Stimulated activated CD8-positive, alpha-beta memory T cell treated with anti-CD3 and anti-CD28 coated beads, Interleukin-2, amount 100 ng/mL, for 1 hour (primary cell): ENCODE measurements at places on chromosomes 2 and 18.

GRCh38 chr2:35871672-35872071, 483.9 kb upstream of the CRIM1 start:
- no peak for DNase-seq

GRCh38 chr2:175476948-175477347, 295.4 kb upstream of the ATP5MC3 start:
- DNase-seq = no peak

GRCh38 chr18:57846258-57846657, 43.1 kb upstream of the ATP8B1 start:
- DNase-seq = no peak

GRCh38 chr2:197308585-197308984, 2.0 kb downstream of the ANKRD44 start:
- no peak for DNase-seq

DNA sequence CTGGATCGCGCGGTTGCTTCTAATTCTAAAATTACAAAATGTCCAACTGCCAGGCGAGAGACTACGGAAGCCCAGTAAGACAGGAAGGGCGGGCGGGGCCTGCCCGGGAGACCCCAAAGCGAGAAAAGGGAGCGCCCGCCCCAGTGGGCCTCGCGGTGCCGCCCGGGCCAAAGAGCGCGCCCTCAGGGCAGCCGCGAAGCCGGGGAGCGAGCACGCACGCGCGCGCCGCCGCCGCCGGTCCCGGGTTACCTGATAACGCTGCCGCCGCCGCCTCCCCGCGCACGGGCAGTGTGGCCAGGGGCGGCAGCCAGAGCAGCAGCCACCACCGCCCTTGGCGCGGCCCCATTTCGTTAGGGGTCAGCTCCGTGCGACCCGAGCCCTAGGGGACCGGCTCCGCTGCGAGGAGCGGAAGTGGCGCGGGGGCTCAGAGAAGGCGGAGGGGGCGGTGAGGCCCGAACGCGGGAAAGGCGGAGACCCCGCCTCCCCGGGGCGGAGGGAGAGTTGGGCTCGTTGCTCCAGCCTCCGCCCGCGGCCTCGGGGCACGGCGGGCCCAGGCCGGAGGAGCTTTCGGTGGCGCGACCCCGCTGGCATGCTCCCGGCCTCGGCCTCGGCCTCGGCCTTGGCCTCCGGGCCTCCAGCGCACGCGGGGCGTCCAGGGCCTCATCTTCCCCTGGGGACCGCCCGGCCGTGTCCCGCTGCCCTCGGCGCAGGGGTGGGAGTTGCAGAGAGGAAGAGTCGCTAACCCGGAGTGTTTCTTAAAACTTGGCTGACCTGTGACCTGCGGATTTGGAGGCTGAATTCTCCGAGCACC, at the start of gene NEMP2:
Gene NEMP2, minus strand, starts transcription at position 413 of the 811 bp plus-strand sequence. Its CDS starts 67 bp downstream, at position 346.
- DNase-seq = peak; percentile 65

DNA sequence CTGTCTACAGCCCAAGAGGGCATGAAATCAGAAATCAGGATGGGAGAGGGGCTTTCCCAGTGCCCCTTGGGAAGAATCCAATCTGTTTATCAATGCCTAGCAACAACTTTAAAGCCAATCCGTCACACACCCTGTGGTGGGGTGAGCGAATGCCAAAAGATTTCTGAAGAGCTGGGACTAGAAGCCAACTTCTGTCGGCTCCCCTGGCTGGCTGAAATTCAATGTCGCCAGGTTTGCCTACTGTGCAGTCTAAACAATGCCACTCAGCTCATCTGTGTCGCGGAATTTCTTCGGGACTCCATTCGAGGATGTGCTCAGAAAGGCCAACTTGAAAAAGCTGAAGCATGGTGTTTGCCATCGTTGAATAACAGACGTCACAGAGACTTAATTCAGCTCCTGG, 31.5 kb upstream of the NCKAP5 start:
- DNase-seq = no peak

- no peak for DNase-seq
Observed at GRCh38 chr2:163455815-163456214, 280.0 kb downstream of the FIGN start.

DNA sequence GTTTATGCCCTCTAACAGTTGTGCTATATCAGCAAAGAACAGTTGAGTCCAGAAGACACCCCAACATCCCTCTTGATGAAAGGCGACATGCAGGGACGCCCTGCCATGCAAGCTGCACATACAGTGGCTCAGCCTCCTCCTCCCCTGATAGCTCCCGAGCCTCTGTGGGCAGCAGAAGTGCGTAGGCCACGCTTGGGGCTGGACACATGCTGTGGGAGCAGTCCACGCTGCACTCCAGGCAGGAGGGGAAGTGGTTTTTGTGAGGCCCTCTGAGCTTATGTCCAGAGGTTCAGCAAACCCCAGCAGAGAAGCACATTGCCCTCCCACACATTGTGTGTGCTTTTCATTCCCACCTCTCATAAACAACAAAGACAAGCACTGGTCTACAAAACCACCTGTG, 162.1 kb downstream of the SEPTIN10 start:
- DNase-seq = no peak

DNA sequence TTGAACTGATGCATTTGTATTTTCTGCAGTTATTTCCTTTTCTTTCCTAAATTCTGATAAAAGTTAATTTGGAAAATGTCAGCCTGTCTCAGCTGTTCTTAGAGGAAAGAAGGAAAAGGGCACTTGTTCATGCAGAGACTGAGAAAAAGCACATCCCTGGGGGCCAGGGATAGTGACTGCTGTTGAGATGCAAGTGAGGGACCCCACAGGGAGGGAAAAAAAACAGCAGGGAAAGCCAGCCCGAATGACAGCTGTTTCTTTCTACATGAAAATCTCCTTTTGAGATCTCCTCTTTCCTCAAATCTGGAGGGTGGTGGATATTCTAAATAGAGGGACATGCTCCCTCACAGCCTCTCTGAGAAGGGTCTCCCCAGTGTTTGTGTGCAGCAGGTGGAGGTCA, 14.0 kb upstream of the MTA3 start:
- no peak for DNase-seq

- DNase-seq = no peak
Observed at GRCh38 chr2:96353032-96353561, 17.5 kb downstream of the NCAPH start.

DNA sequence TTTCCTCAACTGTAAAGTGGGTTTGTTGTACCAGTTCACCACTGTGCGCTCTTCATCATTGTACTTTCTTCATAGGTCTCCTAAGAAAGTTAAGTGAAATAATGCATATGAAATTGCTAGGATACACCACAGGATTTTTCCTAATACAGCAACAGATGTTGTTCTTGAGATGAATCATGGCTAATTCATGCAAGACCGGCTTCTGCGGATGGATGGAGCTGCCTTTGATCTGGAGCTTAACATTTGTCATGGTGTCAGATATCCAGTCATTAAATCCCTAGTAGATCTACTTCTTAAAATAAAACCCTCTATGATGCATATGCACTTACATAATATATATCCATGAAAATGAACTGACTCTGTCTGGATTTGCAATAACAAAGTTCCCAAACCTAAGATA, 114.1 kb downstream of the COL6A3 start:
- DNase-seq = no peak

- DNase-seq = no peak
Observed at GRCh38 chr2:60957643-60958042, 59.9 kb upstream of the PEX13 start.

GRCh38 chr18:58492891-58493469, 135.9 kb downstream of the ALPK2 start:
- no peak for DNase-seq

- DNase-seq = no peak
Observed at GRCh38 chr18:40346146-40346545, 1608.9 kb upstream of the PIK3C3 start.
